NCI-H1694 treated with DMSO at 0.1 percent for 48 hours (cell line): ENCODE measurements at places on chromosomes 3 and 15.
A peak's percentile ranks its signal among the peaks of the same experiment; 100 is the strongest.

DNA sequence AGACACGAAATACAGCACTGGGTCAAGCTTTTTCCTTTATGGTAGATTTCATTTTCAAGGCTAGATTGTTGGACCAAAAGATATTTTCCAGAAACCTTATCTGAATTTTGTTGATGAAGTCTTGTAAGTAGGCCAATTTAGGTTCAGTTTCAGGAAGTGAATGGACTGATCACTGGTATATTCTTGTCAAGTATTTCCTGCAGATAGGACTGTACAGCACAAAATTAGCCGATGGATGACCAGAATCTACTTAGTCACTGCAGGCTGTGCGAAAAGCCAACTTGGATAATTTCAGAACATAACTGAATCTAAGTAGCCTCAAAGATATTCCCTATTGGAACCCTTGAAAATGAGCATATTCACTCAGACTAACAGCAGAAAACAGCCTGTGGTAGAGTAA is 206.5 kb downstream of the NR1D2 start:
- no peak for DNase-seq

GRCh38 chr3:127726894-127727293 is 54.1 kb downstream of the ABTB1 start:
- DNase-seq: no peak

DNA sequence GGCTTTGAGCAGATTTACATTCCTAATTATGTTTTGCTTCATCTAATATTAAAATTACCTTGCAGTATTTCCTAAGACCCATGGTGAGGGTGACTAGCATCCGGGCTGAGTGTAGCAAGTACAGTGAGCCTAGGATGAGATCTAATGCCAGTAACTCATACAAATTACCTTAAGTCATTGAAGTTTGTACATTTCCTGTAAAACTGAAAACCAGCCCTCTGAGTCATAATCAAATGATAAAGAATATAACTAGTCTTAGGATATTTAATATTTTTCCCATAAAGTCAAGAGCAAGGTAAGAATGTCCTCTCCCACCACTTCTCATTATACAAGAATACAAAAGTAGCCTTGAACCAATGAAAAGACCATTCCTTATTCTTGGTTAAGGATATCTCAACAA is 54.8 kb upstream of the CHRM5 start:
- no peak for DNase-seq

DNA sequence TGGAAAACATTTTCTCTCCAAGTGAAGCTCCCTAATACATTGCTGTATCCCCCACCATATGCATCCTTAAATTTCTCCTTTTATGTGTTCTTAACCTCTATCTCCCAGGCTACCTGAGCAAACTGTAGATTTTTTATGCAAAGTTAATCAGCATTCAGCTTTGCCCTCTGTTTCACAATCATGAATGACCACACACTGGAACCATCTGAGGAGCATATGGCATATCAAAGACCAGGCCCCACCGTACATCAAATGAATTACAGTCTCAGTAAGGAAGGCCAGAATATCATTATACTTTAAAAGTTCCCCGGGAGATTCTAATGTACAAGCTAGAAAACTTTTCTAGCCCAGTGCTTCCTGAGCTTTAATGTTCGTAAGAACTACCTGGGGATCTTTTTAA is 115.5 kb upstream of the NECTIN3 start:
- DNase-seq: no peak

- DNase-seq: no peak
Observed at GRCh38 chr3:22887664-22888291, 315.3 kb upstream of the UBE2E2 start.

GRCh38 chr15:101447168-101447533 is 42.4 kb downstream of the PCSK6 start:
- DNase-seq: no peak

DNA sequence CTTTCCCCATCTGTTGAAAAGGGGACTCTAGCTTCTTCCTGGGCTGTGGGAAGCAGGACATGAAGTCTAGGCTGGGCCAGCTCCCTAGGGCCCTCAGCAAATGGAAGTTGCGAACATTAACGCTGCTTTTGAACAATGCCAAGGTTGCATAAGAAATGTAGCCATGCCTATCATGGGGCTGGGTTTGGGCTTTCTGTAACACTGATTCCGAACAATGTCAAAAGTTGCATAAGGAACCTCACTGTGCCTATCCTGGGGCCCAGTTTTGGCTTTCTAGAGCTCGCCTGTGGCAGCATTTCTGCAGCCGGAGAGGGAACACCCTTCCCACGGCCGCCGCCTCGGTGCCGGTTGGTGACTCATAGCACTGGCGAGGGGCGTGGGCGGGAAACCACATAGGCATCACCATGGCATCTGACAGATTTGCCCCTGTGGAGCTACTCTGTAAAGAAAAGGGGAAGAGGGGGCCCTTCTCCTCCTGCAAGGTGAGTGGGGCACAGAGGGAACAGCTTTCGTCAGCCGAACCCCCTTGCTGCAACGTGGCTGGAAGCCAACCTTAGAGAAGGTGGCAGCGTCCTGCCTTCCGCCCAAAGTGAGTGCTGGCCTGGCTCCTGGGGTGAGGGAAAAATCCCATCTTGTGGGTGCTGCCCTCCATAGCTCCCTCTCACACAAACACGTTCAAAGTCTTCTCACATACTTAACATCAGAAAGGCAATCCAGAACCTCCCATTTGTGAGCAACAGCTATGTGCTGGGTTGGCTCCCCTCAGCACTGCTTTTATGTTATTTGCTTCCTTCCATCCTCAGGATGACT is 46.6 kb upstream of the ATP2B2 start:
- DNase-seq: no peak

- DNase-seq: no peak
Observed at GRCh38 chr3:196142202-196142956, 60.5 kb upstream of the TFRC start.

- DNase-seq: peak; percentile 1
Observed at GRCh38 chr3:177894081-177894728, 642.0 kb upstream of the KCNMB2 start.

- no peak for DNase-seq
Observed at GRCh38 chr3:45724911-45725310, 35.7 kb downstream of the SACM1L start.

DNA sequence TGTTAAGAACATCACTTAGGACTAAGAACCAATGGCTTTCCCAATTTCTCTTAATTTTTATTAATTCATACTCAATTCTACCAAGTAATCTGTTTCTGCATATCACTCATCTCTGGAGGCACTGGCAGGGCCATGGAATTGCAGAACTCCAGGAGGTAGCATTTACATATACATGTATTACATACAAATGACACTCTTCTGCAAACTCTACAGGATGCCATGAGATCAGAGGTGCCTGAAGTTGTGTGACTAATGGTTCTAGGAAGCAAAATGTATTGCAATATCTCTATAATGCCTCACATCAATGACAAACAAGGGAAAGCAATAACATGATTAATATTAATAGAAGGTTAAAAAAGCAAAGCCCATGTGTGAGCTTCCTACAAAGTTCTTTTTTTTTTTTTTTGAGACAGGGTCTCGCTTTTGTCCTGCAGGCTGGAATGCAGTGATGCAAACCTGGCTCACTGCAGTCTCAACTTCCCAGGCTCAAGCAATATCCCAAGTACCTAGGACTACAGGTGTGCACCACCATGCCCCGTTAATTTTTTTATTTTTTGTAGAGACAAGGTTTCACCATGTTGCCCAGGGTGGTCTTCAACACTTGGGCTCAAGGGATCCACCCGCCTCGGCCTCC is 33.0 kb downstream of the DENND6A start:
- no peak for DNase-seq

GRCh38 chr15:40287968-40288367 is 5.1 kb upstream of the ANKRD63 start:
- no peak for DNase-seq
